Caco-2 (cell line): ENCODE measurements at places on chromosomes 7 and 10. TPM values are rescaled to one million over a fixed set of nuclear protein-coding genes. Genes with fewer than 3 reads are reported as not detected.

DNA sequence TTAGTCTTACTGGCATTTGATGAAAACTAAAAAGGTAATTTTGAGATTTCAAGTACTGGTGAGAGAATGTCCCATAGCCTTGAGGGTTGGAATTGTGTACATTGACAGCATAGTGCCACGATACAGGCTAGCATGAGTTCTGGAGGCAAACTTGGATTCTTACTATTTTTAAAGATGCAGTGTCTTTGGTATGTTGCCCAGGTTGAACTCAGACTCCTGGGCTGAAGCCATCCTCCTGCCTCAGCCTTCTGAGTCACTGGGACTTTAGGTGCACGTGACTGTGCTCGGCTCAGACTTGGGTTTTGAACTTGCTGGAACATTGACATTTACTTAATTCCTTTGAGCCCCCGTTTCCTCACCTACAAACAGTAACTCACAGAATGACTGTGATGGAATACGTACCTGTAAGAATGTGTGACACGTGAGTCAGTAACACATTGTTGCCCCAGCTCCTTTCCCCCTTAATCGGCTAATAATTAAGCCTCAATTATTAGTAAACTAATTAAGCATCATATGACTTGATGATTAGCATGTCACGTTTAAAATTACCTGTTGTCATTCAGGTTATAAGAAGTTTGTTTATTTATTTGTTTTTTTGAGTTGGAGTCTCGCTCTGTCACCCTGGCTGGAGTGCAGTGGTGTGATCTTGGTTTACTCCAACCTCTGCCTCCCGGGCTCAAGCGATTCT lies 10.6 kb downstream of the DNAJB6 start:
- no peak overlapping the region for H3K4me3 ChIP-seq
- H3K27me3 ChIP-seq, result no peaks in the 10 kb centered on the region
- H3K4me1 ChIP-seq, result no peaks in the 10 kb centered on the region

The LRIT1 gene
- not detected in 2 replicates for total RNA-seq

GRCh38 chr7:73341877-73342276 lies 13.9 kb downstream of the FKBP6 start:
- peaks cover 22% of the 10 kb centered on the region for H3K4me1 ChIP-seq
- peak overlapping the region; percentile 5 for H3K27ac ChIP-seq
- no peaks in the 10 kb centered on the region; the same call in 1 of the 2 replicates for H3K36me3 ChIP-seq
- no peak overlapping the region for H3K4me3 ChIP-seq
- no peaks in the 10 kb centered on the region for H3K27me3 ChIP-seq

DNA sequence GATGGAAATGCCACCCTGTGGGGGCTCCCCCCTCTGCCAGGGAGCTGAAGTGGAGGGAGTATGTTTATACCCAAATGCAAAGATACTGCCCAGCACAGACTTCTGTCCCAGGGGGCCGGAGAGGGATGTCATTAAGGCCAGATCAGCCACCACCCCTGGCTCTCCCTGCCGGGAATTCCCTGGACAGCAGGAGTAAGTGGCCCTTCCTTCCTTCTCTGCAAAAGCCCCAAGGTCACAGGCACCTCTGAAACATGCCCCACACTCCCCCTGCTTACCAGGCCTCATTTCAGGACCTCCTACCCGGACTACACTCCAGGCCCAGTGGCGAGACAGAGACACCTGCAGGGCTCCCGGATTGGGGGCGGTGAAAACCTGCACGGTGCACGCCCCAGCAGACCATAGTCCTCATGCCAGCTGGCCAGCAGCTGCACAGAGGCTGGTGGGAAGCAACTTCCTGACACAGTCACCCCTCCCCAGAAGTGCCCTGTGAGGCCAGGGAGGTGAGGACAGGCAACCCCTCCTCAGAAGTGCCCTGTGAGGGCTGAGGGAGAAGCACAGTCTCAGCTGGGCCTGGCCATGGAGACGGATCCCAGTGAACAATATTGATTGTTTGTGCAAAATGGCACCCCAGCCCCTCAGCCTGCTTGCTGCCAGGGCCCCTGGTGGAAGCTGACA lies 33.0 kb upstream of the RET start:
- no peak overlapping the region for H3K27ac ChIP-seq
- H3K4me3 ChIP-seq, result no peak overlapping the region
- no peaks in the 10 kb centered on the region for H3K36me3 ChIP-seq
- peak; percentile 32 for DNase-seq

DNA sequence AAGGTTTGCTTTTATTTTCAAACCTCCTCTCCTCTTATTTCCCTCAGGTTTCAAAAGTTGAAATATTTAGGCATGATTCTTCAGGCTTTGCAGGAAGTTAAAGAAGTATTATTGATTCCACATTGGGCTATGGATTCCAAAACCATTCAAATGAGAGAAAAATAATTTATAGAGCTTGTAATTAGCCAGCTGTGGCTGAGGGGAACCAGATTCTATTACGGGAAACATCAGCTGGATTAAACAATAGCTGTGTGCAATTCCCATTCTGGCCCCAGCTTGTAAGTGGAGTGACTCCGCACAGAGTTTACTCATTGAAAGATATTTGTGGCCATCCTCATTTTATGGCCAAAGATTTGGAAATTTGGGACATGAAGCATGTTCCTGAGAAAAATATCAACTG lies 77.0 kb upstream of the PHYHIPL start:
- no peak overlapping the region for H3K27ac ChIP-seq
- DNase-seq, result no peak
- H3K36me3 ChIP-seq, result no peaks in the 10 kb centered on the region
- H3K4me1 ChIP-seq, result 0 out of 2 replicates have a peak, but pooled peaks cover 5% of the 10 kb centered on the region

The ADARB2 gene
- 0.27 and 0.42 TPM in 2 replicates for total RNA-seq

The PRLHR gene
- not detected in 2 replicates for total RNA-seq

DNA sequence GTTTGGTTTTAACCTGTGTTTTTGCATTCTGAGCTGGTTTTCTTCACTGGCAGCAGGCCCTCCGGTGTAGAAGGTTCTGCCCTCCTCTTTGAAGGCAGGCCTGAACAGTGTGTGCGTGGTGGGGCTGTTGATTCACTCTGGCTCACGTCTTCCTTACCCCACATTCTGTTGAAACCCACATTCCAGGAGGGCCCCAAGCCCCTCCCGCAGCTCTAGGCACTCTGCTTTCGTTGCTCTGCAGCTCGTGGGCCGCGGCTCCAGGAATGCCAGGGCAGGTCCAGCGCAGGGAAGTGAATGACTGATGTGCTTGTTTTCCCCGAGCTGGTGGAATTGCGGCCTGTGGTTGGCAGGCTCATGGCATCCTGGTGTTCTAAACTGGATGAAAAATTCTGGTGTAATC lies 49.0 kb downstream of the HTRA1 start:
- H3K4me3 ChIP-seq, result no peak overlapping the region
- H3K27ac ChIP-seq, result peak overlapping the region; percentile 45
- H3K27me3 ChIP-seq, result no peaks in the 10 kb centered on the region

The PFKP gene
- total RNA-seq, result 218 and 234 TPM in 2 replicates

- DNase-seq, result no peak
- H3K4me1 ChIP-seq, result no peaks in the 10 kb centered on the region
- no peaks in the 10 kb centered on the region for H3K36me3 ChIP-seq
- H3K27me3 ChIP-seq, result no peaks in the 10 kb centered on the region
- no peak overlapping the region for H3K27ac ChIP-seq
Observed at GRCh38 chr7:46932676-46933424, 649.1 kb downstream of the TNS3 start.

The JAKMIP3 gene
- 0.50 and 0.53 TPM in 2 replicates for total RNA-seq

The CALML3 gene
- 0.18 TPM in 1 of 2 replicates, not detected in the other for total RNA-seq

GRCh38 chr10:129253865-129254179 lies 213.2 kb upstream of the MGMT start:
- H3K36me3 ChIP-seq, result no peaks in the 10 kb centered on the region
- DNase-seq, result no peak
- no peaks in the 10 kb centered on the region for H3K27me3 ChIP-seq
- H3K27ac ChIP-seq, result no peak overlapping the region

DNA sequence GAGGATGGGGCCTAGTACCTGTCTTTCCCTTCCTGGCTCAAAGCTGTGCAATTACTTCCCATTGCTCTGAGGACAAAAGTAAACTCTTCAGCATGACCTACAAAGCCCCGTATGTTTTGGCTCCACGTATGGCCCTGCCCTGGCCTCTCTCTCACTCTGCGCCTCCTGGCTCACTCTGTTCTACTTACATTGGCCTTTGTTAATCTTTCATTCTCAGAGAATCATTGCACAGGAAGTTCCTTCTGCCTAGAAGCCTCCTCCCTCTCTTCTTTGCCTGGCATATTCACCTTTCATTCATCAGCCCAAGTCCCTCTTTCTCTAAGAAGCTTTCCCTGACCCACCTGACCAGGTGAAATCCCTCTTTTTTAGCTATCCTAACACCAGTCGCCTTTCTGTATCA lies 23.9 kb downstream of the LIPM start:
- no peak overlapping the region for H3K27ac ChIP-seq
- H3K36me3 ChIP-seq, result no peaks in the 10 kb centered on the region
- H3K27me3 ChIP-seq, result no peaks in the 10 kb centered on the region

The RAMP3 gene
- not detected in 2 replicates for total RNA-seq

GRCh38 chr7:155064186-155064585 lies 5.9 kb upstream of the HTR5A start:
- H3K4me1 ChIP-seq, result no peaks in the 10 kb centered on the region
- H3K27me3 ChIP-seq, result no peaks in the 10 kb centered on the region; the same call in 1 of the 2 replicates
- DNase-seq, result no peak
- H3K36me3 ChIP-seq, result no peaks in the 10 kb centered on the region
- H3K4me3 ChIP-seq, result no peak overlapping the region

The C10orf105 gene
- total RNA-seq, result not detected in 2 replicates

DNA sequence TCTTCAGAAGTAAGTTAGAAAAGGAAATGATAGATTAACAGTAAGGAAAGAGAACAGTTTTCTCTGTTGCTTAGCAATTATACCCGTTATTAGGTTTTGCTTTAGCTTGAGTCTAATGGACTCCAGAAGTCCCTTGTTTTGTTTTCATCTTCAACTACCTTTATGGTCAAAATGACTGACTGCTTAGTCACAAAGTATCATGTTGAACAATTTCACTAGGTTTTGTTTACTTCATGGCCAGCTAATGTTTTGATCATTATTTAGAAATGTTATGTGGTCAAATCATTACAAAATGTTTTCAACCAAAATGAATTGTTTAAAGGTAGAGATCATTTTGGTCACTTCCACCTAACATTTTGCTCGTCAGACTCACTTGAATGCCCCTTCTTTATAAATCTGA lies 1.9 kb downstream of the UBN2 start:
- no peak for DNase-seq
- no peaks in the 10 kb centered on the region for H3K36me3 ChIP-seq
- peaks cover 6% of the 10 kb centered on the region; the same call in 1 of the 2 replicates for H3K4me1 ChIP-seq
- H3K27ac ChIP-seq, result peak overlapping the region; percentile 78
- H3K27me3 ChIP-seq, result no peaks in the 10 kb centered on the region

The VWDE gene
- 0.46 and 0.70 TPM in 2 replicates for total RNA-seq

The ANKRD2 gene
- 0.23 TPM in 1 of 2 replicates, not detected in the other for total RNA-seq

- H3K36me3 ChIP-seq, result no peaks in the 10 kb centered on the region
- no peaks in the 10 kb centered on the region for H3K4me1 ChIP-seq
- no peak overlapping the region for H3K27ac ChIP-seq
- H3K27me3 ChIP-seq, result peaks cover 2% of the 10 kb centered on the region
- no peak for DNase-seq
- no peak overlapping the region for H3K4me3 ChIP-seq
Observed at GRCh38 chr10:88163572-88163971, 300.1 kb downstream of the PTEN start.

DNA sequence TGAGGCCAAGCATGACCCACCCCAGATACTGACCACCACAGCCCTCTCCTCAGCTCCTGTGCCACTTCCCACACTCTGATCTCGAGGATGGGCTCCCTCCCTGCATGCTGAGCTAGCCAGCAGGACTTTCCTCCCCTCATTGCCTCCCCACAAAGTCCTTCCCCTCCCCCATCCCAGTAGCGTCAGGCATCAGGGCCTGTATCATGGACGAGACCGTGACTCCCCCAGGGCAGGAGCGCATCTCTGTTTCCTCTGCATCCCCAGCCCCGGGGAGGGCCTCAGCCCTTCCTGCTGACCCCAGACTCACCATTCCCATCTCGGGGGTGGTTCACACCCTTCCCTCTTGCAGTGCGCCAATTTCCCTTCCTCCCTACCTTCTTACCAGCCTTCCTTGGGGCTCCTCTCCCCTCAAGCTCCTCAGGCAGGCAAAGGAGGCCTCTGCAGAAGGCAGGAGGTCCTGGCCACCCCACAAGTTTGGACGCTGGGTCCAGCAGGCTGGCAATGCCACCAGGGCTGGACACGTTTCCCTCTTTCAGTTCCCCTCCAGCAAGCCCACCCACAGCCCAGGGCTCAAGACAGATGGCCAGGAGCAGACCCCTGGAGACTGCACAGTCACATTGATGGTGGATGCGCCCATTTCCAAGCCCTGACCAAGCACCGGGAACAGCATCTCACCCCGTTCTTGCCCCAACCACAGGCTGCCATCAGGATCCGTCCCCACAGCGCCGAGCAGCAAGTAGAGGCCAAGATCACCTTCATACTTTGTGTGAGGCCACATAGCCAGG lies 36.5 kb downstream of the GRID1 start:
- H3K4me3 ChIP-seq, result no peak overlapping the region
- no peaks in the 10 kb centered on the region for H3K4me1 ChIP-seq
- no peak overlapping the region for H3K27ac ChIP-seq

- no peak for DNase-seq
- H3K4me1 ChIP-seq, result no peaks in the 10 kb centered on the region
- H3K36me3 ChIP-seq, result no peaks in the 10 kb centered on the region
- no peak overlapping the region for H3K4me3 ChIP-seq
- no peak overlapping the region for H3K27ac ChIP-seq
Observed at GRCh38 chr10:35464825-35465456, 128.6 kb downstream of the CCNY start.

DNA sequence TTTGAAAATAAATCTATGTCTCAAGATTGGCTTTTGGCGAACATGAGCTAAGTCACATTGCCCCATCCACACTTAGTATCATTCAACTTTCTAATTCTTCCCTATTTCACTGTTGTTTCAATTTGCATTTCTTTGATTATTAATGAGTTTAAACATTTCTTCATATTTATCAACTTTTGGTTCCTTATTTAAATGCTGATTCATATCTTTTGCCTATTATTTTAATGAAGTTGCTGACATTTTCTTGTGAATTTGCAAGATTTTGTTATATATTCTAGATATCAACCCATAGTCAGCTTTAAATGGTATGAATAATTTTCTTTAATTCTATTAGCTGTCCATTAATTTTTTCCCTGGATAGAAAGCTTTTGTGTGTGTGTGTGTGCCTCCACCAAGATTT lies 14.4 kb upstream of the TSGA13 start:
- no peaks in the 10 kb centered on the region for H3K36me3 ChIP-seq
- H3K27ac ChIP-seq, result no peak overlapping the region
- H3K4me3 ChIP-seq, result no peak overlapping the region
- no peak for DNase-seq
- no peaks in the 10 kb centered on the region for H3K27me3 ChIP-seq

GRCh38 chr7:105677817-105678573 lies 96.7 kb upstream of the EFCAB10 start:
- peaks cover 4% of the 10 kb centered on the region; the same call in 1 of the 2 replicates for H3K4me1 ChIP-seq
- H3K27ac ChIP-seq, result no peak overlapping the region
- no peak overlapping the region for H3K4me3 ChIP-seq
- DNase-seq, result no peak
- H3K36me3 ChIP-seq, result no peaks in the 10 kb centered on the region

- no peak overlapping the region for H3K27ac ChIP-seq
- DNase-seq, result no peak
- H3K36me3 ChIP-seq, result no peaks in the 10 kb centered on the region
- no peak overlapping the region for H3K4me3 ChIP-seq
- H3K4me1 ChIP-seq, result peaks cover 12% of the 10 kb centered on the region; the same call in 1 of the 2 replicates
- no peaks in the 10 kb centered on the region for H3K27me3 ChIP-seq
Observed at GRCh38 chr7:151704960-151705635, 171.8 kb downstream of the PRKAG2 start.
